Aorta (tissue), 5 donors: ENCODE measurements at places on chromosomes 7 and 10. TPM values are rescaled to one million over a fixed set of nuclear protein-coding genes. Genes with fewer than 3 reads are reported as not detected.

GRCh38 chr10:70880077-70880534 is 8.3 kb downstream of the PCBD1 start:
- peak; percentile 81 for DNase-seq

- DNase-seq: no peak
Measured at GRCh38 chr10:48279081-48279751, 4.7 kb upstream of the FRMPD2 start.

Gene POM121L12
- not detected for total RNA-seq

DNA sequence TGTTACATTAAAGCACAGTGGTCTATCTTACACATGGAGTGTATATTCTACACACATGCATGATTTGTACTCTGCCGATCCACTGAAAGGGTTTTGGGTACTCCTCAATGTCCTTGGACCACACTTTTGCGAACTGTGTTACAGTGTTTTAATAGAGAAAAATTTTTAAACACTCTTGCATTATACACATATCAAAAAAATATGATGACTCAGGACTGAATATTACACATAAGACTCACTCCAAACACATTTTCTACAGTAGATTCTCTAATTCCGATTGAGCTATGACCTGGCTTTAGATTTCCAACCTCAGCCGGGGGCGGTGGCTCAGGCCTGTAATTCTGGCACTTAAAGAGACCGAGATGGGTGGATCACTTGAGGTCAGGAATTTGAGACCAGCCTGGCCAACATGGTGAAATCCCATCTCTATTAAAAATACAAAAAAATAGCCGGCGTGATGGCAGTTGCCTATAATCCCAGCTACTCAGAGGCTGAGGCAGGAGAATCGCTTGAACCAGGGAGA is 222.4 kb downstream of the CACNA2D1 start:
- no peak for DNase-seq

GRCh38 chr7:70776627-70777101 is 355.3 kb upstream of the GALNT17 start:
- DNase-seq: no peak

Gene ADAP1
- 10.8 TPM for total RNA-seq

- no peak for DNase-seq
Measured at GRCh38 chr10:63446716-63447440, 18.9 kb downstream of the JMJD1C start.

DNA sequence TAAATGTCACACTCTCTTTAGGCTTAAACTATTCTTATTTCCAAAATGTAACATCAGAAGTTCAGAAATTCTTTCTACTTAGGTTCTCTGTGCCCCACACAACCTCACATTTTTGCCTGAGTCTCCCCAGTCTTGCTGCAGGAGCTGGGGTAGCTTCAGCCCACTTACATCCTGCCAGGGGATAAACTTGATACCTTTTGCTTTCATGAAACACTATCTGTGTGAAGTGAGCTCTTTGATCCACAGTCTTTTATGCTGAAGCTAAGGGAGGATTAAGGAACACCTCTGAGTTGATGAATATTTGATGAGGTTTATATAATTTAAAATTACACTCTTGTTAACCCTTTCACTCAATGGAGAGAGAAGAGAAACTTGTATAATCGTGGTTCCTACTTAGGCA is 341.0 kb downstream of the AUTS2 start:
- DNase-seq: no peak

DNA sequence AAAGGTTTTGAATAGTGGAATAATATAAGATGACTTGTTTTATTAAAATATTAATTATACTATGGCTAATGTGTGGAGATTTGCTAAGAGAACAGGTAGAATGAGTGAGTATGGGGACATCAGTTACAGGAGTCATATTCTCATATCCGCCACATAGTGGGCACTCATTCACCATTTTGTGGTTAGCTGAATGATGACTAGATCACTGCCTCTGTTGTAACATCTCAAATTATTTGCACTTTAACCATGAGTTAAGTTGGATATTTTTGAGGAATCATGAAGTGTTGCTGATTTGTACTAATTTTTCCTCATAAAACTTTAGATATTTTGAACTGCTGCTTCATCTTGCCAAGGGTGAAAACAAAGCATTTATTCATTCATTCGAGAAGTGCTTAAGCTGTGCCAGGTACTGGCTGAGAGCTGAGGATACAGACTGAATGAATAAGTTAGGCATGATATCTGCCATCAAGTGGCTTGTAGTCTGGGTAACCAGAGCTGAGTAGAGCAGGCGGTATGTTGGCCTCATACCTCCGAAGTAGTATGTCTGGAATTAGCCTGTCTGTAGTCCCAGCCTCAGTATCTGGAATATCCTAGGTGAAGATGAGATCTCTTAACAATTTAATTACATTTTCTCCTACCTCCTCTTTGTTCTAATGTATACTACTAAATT is 100.5 kb downstream of the ZEB1 start:
- no peak for DNase-seq

- DNase-seq: no peak
Measured at GRCh38 chr7:37817591-37817960, 30.8 kb upstream of the NME8 start.

GRCh38 chr10:31822616-31823318 is 105.9 kb downstream of the ARHGAP12 start:
- DNase-seq: no peak

Gene SLC18A3
- total RNA-seq: not detected

Gene NAMPT
- 237 TPM for total RNA-seq

- no peak for DNase-seq
Measured at GRCh38 chr7:87361320-87361719, 15.9 kb downstream of the CROT start.

Gene ATG9B
- total RNA-seq: not detected

DNA sequence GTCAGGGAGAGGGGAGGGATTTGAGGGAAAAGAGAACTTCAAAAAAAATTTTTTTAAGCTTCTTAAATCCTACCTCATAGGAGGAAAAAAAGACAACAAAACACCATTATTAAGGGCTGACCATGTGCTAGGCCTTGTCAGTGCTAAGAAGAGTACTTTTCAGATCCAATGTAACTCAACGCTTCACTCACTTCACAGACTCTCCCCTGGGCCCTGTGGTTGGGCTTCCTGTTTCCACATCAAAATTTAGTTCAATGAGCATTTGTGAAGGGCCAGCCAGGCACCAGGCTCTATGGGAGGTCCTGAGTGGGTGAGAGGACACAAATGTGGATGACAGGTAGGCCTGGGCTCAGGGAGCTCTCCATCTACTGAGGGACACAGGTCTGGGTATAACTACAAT is 249.8 kb downstream of the PTEN start:
- DNase-seq: peak; percentile 56

Gene FBXL13
- 2.6 TPM for total RNA-seq

DNA sequence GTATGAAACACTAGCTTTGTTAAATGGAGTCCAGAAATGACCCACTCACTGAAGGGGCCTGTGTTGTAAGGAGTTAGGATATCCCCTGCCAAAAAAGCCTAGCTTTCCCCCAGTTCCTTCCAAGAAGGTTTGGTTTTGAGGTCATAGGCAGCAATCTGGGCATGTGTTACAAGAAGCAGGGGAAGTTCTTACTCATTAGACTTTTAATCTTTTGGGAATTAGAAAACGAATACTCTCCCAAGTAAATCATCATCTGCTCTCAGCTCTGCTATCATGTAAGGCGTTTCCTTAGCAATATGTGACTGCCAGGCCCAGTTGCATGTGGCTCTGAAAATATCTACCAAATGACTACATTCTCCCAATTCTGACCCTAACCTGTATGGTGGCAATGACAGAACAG is 3.7 kb downstream of the NOD1 start:
- no peak for DNase-seq

DNA sequence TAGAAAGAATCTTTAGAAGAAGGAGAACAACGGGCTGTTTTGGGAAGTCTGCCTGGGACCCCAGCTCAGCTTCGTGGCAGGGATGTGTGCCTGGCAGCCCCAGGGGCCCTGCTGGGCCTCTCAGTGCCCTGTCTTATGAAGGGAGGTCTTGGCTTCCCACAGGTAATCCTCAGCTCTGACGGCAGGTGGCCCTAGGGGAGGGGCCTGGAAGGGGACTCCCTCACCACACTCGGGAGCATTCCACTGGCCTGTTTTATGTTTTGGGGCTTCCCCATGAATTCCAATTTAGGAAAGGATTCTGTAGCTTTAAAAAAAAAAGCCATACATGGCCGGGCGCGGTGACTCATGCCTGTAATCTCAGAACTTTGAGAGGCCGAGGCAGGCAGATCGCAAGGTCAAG is 3.0 kb upstream of the DMBT1 start:
- DNase-seq: no peak

DNA sequence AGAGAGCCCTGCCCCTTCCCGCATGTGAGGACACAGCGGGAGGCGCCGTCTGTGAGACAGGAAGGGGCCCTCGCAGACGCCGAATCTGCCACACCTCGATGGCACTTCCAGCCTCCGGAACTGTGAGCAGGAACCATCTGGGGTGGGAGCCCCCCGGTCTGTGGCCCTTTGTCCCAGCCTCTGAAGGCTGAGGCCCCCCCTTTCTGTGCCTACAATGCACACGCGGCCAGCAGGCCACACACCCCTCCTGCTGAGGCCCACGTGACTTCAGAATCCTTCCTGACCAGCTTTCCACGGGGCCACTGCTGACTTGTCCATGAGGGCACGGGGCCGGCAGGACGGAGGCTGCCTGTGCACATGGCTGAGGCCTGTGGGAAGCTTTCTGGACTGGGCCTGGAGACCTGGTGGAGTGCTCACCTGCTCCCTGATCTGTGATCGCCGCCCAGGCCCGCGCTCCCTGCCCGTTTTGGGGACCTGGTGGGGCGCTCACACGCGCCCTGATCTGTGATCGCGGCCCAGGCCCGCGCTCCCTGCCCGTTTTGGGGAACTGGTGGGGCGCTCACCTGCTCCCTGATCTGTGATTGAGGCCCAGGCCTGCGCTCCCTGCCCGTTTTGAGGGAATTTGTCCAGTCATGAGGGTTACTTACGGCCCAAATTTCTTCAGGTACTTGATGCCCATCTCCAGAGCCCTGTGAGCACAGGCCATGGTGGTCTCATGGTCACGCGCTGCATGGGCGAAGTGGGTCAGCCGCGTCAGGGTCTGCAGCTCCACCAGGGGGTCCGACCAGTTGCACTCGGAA is 34.3 kb downstream of the CFAP46 start:
- peak; percentile 55 for DNase-seq

- no peak for DNase-seq
Measured at GRCh38 chr10:88896994-88897853, 17.2 kb downstream of the STAMBPL1 start.

DNA sequence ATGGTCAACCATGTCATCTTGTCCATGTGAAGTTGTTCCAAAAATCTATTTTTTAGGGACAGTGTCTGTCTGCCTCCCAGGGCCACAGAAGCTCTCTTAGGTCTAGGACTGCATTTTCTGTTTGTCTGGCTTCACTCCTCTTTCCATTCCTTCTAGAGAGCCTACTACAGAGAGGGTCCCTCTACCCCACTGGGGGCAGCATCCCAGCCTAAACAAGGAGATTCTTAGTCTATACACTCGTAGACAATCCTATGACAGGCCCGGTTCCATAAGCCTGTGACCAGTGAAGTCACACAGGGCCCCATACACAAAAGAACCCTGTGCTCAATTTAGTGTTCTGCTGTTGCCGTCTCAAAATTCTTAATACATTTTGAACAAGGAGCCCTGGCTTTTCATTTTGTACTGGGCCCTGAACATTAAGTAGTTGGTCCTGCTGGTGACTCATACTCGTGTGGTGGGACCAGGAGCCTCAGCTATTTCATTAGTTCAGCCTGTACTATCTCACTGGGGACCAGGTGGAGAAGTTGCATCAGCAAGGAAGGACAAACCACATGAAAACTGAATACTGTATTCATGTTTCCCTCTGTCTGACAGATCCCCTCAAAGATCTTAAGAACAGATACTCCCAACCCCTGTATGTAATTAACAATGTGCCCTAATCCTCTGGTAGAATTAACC is 23.5 kb upstream of the FAM180A start:
- no peak for DNase-seq

Gene NME8
- 2.0 TPM for total RNA-seq

- DNase-seq: no peak
Measured at GRCh38 chr10:12351447-12351846, 2.1 kb downstream of the CAMK1D start.

DNA sequence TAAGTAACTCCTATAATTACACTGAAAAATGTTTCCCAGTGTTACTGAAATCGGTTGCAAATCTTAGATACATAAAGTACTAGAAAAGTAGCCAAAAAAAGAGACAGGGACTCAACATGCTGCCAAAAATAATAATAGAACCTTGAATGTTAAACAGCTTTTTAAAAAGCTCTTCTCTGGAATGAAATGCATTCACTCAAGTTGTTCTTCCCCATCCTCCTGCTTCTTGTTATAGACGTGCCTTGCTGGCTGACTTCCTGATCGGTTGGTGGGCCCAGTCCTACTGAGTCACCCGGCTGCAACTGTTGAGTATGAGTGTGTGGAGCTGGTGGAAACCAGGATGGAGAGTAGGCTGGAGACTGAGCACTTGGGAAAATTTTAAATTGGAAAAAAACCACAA is 30.6 kb upstream of the RAPGEF5 start:
- DNase-seq: peak; percentile 59

GRCh38 chr10:100470367-100470766 is 7.6 kb downstream of the WNT8B start:
- no peak for DNase-seq

DNA sequence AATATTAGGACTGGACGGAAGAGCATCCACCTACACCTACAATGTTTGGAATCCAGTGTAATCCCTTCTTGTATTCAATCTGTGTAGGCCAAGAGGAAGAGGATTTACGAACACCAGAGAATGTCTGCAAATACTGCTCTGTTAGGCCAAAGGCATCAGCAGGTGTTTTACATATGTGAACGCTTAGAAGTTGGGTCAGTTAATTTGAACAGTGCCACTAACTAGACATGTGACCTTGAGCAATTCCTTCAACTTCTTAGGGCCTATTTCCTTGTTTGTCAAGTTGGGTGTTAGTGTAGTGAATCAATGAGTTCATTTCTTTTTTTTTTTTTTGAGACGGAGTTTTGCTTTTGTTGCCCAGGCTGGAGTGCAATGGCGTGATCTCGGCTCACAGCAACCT is 35.4 kb downstream of the MYPN start:
- no peak for DNase-seq

GRCh38 chr7:91691865-91692264 is 188.6 kb downstream of the MTERF1 start:
- no peak for DNase-seq

GRCh38 chr7:100493476-100494264 is 9.9 kb downstream of the NYAP1 start:
- DNase-seq: no peak

- DNase-seq: no peak
Measured at GRCh38 chr7:30209951-30210350, 74.4 kb upstream of the ZNRF2 start.

GRCh38 chr10:1094112-1095057 is 38.2 kb downstream of the WDR37 start:
- DNase-seq: no peak

GRCh38 chr7:30445770-30446169 is 32.8 kb downstream of the NOD1 start:
- DNase-seq: peak; percentile 76

Gene NUTM2E
- not detected for total RNA-seq

- no peak for DNase-seq
Measured at GRCh38 chr7:105831824-105832535, 44.4 kb downstream of the ATXN7L1 start.

- DNase-seq: no peak
Measured at GRCh38 chr10:10270126-10271050, 747.3 kb upstream of the CELF2 start.

Gene ADCY1
- 3.3 TPM for total RNA-seq
